ENCODE measurements at places on chromosomes 4 and X.

DNA sequence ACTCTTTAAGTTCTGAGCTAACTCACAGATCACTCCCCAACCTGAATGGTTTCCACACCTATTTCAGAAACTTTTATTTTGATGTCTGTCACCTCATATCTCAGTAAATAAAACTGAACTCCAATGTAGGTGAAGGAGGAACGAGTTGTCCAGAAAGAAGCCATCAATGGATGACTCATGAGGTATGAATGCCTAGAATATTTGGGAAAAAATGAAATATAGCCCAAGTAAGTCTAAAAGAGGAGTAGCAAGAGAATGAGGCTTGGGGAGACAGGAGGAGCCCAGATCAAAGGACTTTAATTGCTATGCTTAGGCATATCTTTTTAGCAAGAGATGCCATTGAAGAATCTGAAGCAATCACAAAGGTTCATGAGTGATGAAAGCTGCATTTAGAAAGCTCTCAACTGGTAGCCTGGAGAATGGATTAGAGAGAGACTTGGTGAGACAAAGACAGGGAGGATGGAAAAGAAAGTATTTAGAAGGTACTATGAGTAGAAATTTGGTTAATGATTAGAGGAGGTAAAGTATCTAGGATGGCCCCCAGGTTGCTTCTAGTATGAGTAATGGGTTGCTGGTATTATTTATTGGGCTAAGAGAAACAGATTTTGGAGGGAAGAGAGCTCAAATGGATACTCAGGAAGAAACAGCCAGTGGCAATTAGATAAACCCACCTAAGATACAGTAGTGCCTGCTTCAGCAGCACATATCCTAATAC is 39.4 kb downstream of the NOCT start:
- no peak for DNase-seq

DNA sequence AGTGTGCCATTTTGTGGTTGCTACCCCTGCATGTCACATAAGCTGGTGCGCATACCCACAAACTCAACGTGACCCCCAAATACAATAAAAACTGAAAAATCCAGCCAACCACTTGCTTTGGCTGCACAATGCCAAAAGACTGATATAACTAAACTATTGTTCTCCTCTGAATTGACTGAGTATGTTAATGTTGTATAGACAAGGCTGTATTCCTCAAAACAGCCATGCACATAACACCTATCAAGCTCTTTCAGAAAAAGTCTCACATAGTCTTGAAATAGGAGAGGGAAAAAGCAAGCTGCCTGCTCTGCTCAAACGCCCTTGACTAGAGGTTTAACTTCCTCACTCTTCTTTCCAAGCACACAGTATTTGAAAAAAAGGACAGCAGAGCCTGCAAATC is 126.4 kb upstream of the NOCT start:
- no peak for DNase-seq

DNA sequence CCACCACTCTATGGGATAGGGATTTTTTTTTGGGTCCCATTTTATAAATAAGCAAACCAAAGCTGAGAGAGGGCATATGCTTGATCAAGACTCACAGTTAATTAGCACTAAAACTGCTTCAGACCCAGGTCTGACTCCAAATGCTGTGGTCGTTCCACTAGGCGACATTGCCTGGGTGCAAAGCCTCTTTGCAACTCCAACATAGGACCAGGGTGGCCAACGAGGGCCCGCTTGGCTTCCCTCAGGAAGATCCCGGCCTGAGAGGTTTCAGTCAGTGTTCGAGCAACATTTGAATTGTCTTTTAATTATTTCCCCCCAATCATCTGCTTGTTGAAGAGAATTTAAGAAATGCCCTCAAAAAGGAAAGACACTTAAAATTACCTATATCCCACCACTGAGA is 11.2 kb downstream of the PJA1 start:
- no peak for DNase-seq

GRCh38 chrX:10387011-10387410 is 230.2 kb downstream of the CLCN4 start:
- DNase-seq = no peak

GRCh38 chr4:108048997-108049396 is 59.3 kb downstream of the HADH start:
- DNase-seq = no peak

- no peak for DNase-seq
Observed at GRCh38 chr4:158710814-158711213, 12.4 kb downstream of the PPID start.

DNA sequence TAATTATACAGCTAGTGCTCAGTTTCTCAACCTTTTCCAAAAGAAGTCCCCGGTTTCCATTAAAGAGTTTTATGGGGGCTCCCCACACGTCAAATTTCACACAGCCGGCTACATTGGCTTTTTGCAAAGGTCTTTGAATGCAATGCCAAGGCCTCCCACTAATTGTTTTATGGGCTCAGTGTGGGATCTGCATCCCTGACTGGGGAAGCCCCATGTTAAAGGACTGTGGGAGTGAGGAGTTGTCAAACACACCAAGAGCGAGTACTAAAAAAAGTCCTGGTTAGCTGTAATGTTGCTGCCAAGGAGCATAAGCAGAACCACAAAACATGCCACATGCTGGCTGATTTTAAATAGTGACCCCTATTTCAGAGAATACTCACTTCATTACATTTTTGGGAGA is 162.6 kb downstream of the BMPR1B start:
- no peak for DNase-seq

DNA sequence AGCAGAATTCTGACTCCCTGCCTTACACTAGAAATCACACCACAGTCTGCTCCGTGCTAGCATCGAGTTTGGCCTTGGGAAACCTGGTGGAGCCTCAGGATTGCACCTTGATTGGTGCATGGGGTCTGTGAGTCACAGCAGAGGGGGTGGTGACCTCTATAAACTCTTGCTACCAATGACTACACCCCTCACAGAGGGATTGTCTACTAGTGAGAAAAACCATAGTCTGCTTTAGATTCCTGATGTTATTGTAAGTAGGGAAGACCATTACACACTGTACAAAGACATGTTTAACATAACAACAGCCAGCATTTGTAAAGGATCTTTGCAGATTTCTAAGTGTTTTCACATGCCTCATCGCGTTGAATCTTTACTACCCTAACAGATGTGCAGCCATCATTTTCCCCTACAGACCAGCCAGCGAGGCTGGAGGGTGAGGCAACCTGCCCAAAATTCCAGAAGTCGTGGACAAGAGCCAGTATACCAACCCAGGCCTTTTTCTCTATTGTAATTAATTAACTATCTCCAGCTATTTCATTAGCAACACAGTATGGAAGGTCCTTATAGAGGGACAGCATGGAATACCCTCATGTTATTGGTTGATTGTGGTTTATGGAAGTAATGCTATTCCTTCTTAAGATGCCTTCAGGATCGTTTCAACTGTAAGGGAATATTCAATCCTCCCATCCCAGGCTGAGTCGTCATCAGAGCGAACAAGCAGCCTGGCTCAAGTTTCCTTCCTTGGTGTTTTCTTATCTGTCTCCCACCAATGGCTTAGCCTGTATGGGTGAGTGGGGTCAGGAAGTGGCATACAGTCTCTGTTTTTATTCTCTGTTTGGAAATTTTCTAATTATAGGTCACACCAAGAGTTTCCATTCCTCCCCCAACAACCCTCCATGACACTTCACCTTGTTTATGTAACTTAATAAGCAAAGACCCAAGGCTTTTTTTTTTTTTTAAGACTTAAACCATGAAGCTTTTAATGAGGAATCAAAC is 55.9 kb upstream of the KDR start:
- DNase-seq = no peak

GRCh38 chr4:74499986-74500781 is 55.2 kb downstream of the AREG start:
- DNase-seq = no peak

GRCh38 chr4:169060391-169061091 is 50.5 kb upstream of the CBR4 start:
- no peak for DNase-seq

DNA sequence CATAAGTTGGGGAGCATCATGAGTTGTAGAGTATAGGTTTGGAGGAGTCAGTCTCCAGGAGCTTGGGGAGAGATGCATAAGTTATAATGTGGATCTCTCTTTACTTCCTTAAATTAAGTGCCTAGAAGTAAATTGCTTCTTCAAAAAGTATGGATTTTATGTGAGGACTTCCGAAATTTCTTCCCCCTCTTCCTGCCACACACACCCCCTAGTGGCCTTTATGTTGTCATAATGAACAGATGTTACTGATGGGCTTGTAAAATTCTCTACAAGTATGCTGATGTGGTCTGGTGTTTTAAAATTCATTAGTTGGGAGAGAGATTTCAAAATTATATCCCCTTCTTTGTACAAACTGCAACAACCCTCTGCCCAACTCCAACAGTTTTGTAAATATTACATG is 2.3 kb upstream of the METTL14 start:
- DNase-seq = no peak

- no peak for DNase-seq
Observed at GRCh38 chrX:20063716-20064351, 52.9 kb downstream of the MAP7D2 start.

GRCh38 chrX:123169247-123169901 is 14.7 kb upstream of the GRIA3 start:
- no peak for DNase-seq

- DNase-seq = no peak
Observed at GRCh38 chr4:4866124-4866865, 6.8 kb downstream of the MSX1 start.

DNA sequence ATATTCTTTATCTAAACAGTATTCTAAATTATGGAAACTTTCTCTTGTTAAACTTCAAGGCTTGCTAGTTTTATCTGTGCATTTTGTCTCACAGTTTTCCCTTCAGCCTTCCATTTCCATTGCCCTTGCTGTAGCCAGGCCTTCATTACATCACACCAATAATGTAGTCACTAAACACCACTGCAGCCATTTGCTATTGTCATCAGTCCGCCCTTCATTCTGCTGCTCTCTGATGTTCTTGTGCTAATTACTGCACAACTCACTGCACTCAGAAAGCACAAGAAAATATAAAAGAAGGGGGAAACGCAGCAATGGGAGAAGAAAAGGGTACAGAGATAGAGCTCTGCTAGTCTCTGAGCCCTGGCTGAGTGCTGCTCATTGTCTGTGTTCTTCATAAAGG is 239.6 kb upstream of the FSTL5 start:
- DNase-seq = no peak

- no peak for DNase-seq
Observed at GRCh38 chrX:131366407-131366806, 77.3 kb upstream of the IGSF1 start.

DNA sequence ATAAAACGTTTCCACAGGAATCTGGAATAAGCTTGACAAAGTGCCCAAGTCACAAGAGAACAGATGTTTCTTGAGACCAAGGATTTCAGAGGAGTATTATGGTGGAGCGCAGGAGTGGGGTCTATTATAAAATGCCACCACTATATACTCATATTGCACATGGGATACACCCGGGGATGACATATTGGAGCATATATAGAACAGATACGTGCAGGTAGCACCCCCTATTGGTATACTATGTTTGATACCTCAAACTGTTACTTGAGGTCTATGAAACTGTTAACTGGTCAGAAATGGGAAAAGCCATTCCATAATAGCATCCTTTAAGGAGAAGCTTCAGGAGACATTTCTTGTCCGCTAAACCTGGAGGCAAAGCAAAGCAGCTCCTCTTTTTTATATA is 86.0 kb downstream of the PCYT1B start:
- DNase-seq = no peak

- no peak for DNase-seq
Observed at GRCh38 chrX:46294234-46294633, 251.0 kb downstream of the ZNF674 start.

DNA sequence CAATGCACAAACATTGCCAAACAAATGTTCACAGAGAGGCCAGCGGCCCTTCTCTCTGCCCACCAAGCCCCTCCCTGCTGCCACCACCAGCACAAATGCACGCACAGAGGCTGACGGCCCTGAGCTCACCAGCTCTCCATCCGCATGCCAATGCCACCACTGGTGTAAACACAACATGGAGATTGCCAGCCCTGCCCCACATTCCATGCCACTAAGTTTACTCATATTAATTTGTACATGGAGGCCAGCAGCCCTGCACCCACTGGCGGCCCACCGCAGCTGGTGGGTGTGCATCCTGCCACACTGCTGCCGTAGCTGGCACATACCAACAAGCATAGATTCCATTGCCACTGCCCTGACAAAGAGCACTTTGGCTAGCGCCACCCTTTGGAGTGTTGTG is 124.0 kb downstream of the CYLC1 start:
- no peak for DNase-seq

GRCh38 chr4:20809812-20810211 is 109.6 kb downstream of the PACRGL start:
- no peak for DNase-seq

GRCh38 chr4:11470438-11471045 is 41.8 kb upstream of the HS3ST1 start:
- DNase-seq = no peak

DNA sequence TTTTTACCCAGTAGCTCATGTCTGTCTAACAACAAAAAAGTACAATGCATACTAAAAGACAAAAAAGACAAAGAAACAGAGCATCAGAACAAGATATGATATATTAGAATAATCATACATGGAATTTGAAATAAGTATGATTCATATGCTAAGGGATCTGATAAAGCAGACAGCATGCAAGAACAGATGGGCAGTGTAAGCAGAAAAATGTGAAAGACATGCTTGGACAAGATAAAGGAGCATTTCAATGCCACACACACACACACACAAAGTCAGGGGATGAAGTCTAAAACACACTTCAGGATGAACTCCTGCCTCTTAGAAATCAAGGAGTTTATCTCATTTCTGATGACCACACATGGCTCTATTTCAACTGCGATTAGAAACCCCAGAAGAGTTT is 649.6 kb upstream of the NDST4 start:
- DNase-seq = no peak

Data from stimulated activated CD4-positive, alpha-beta T cell treated with anti-CD3 and anti-CD28 coated beads, Interleukin-15, amount 100 ng/mL, for 48 hours (primary cell).